Stimulated activated CD4-positive, alpha-beta T cell treated with anti-CD3 and anti-CD28 coated beads, Interleukin-12 subunit alpha, Interleukin-12 subunit beta, amount 100 ng/mL, for 48 hours (primary cell): ENCODE measurements at places on chromosomes 12 and 14.

DNA sequence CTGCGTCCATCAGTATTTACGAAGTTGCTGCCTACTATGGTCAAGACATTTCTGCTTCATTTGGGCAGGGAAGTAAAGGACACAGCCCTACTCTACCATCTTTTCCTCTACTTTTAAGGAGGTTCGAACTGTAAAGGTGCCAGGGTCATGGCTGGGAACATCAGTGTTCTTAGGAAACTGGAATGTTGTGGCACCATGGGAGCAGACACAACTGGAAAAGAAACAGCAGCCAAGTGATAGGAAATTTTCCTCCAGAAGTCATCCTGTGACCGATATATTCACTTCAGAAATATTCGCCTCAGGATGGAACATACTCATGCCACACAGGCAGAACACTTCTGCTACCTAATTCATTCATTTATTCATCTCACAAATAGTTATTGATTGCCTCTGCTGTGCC lies 104.4 kb downstream of the ETV6 start:
- DNase-seq: no peak

DNA sequence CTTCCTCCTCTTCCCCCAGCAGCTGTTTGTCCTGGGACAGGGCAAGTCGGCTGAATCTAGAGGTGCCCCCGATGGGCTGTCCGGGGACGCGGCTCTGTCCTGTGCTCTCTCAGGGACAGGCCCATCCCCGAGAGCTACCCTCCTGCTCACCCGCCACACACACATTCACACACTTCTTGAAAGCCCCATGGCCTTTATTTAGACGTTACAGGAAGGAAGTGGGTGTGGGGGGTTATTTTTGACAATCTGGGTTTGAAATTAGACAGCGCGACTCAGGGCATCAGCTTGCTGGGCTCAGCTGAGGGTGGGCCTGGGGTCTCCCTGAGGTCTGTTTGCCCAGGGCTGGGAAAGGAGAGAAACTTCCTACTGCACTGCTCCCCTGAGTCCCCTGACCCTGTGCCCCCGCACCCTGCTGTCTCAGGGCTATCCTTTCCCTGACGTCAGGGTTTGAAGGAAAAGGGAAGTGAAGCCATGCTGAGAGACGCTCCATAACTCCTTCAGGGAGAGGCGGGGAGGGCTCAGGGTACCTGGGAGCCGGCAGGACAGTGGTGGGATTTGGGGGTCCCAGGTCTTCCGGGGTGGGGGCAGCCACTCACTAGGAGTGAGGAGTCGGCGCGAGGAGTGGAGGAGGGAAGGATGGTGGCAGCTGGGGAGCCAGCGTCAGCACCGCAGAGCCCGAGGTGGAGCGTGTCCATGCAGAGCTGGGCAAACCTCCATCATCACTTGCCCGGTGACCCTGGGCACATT lies 8.1 kb downstream of the PTPN6 start:
- DNase-seq: peak; percentile 60

GRCh38 chr14:50559990-50560930 lies at the start of gene ATL1:
TSS of gene ATL1 (plus strand) at chr14:50560145. CDS start at chr14:50560266, 121 bp downstream.
- DNase-seq: peak; percentile 8

GRCh38 chr14:26872515-26873361 lies 274.9 kb upstream of the NOVA1 start:
- DNase-seq: no peak
